ENCODE measurements at places on chromosomes 3 and 15.

- peak; percentile 79 for DNase-seq
These were observed 1.1 kb downstream of the FAM131A start for GRCh38 chr3:184338511-184338945.

GRCh38 chr3:175338775-175339535 lies 479.8 kb downstream of the NAALADL2 start:
- peak; percentile 63 for DNase-seq

DNA sequence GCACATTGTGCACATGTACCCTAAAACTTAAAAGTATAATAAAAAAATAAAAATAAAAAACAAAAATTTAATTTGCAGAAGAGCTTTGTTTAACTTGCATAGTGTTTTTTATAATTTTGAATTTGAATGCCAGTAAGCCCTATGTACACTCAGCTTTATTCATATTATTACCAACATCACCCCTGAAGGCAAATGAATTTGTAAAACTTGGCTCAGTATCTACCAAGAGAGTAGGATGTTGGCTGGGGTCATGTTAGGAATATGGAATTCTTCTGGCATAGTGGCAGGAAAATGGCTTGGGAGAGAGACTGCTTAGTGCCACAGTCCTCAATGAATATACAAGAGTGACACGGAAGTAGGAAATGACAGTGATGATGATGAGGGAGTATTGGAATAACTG lies 30.7 kb downstream of the TRPC1 start:
- DNase-seq: no peak

GRCh38 chr3:95280711-95281352 lies 1218.0 kb downstream of the NSUN3 start:
- DNase-seq: no peak

DNA sequence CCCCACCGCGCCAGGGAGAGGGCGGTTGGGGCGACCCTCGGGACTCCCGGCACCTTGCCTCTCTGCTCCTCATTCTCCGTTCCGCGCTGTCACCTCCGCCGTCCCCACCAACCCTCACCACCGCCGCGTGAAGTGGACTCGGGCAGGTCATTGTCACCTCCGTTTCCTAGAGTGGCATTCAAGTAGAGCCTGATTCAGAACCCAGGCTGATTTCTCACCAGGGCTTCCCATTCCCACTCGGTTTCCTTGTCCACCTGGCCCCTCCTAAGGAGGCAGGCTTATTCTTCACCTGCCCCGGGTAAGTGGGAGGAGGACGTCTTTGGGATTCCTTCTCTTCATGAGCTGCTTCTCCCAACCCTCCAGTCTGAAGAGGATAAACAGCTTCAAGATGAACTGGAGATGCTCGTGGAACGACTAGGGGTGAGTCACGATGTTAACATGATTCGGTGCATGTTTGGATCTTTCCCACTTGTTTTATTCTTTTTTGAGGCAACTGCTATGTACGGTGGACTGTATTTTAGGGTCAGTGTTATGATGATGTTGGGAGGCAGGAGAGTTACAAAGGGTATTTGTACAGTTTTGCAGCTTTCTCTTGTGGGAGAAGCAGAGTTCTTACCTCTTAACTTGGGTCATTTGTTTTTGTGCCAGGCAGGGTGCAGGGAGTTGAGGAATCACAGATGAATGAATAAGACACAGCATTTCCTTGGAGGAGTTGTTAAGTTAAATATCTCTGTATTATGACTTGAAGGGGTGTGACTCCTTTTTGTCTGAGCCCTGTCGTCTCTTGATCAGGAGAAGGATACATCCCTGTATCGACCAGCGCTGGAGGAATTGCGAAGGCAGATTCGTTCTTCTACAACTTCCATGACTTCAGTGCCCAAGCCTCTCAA lies 692 bp downstream of the PSMD2 start:
- DNase-seq: peak; percentile 27

DNA sequence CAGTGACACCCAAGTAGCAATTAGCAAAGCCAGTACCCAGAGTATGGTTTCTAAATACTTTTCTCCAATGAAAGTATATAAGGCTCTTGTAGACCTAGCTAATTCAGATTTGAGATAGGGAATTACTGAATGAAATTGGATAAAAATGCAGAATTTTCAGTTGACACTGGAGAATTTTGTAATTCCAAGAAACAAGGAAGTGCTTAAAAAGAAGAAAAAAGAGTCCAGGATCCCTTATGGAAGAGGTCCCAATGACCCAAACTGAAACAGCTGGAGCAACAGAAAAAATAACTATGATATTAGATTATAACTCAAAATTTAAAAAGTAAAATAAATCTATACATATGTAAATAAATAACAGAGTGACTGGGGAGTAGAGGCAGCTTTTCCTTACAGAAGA lies 335.2 kb downstream of the C3orf38 start:
- no peak for DNase-seq

- no peak for DNase-seq
These were observed 39.8 kb downstream of the FOXB1 start for GRCh38 chr15:60043744-60044435.

DNA sequence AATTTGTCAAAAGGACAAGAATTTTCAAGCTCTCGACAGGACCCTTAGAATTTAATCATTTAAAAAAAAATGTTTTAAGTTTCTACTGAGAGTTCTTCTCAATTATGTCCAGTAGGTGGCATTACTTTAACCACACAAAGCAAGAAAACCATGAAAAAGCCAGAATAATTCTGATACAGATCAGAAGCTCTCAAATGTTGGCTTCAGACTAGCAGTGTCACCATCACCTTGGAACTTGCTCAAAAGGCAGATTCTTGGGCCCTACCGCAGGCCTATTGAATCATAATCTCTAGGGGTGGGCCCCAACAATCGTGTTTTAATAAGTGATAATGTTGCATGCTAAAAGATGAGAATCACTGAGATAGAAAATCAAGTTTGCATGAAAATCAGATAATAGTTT lies 99.5 kb upstream of the KCNMB2 start:
- peak; percentile 23 for DNase-seq

DNA sequence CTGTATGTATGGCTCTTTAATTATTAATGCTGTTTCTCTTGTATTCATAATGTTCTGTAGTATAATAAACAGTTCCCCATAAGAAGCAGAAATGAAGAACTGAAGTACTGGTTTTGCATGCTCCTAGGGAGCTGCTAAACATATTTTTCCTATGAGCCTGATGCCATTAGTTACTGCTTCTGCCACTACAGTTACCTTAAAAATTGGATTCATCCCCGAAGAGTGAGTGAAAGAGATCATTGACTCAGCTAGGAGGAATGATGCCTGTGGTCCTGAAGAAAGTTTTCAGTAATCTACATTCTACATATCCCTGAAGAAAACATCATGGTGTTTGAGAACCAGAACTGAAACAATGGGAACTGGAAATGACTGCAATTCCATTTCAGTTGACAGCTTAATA lies 37.1 kb upstream of the ST3GAL6 start:
- DNase-seq: peak; percentile 28

- DNase-seq: no peak
These were observed 204.8 kb downstream of the KCNMB2 start for GRCh38 chr3:178741020-178741419.

DNA sequence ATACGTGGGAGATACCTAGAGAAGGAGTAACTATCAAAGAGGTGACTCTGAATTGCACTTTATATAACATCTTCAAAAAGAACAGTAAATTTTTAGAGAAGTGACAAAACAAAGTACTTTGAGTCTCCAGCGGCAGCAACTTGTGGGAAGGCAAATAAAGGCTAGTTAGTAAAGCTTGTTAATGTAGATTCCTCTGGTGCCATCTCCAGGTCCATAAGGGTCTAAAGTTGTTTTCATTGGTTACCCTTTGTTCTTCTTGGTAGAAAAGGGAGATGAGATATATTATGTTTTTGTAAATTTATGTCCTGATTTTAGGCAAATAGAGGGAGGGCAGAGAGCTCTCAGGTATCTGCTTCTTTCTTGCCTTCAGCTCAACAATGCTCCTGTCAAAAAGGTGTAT lies 161.6 kb downstream of the MYRIP start:
- DNase-seq: no peak

GRCh38 chr3:50559702-50560101 lies 7.8 kb downstream of the C3orf18 start:
- no peak for DNase-seq

- DNase-seq: no peak
These were observed 21.3 kb downstream of the SYNM start for GRCh38 chr15:99126131-99126588.

- DNase-seq: no peak
These were observed 28.4 kb downstream of the RGMA start for GRCh38 chr15:93060336-93061248.

DNA sequence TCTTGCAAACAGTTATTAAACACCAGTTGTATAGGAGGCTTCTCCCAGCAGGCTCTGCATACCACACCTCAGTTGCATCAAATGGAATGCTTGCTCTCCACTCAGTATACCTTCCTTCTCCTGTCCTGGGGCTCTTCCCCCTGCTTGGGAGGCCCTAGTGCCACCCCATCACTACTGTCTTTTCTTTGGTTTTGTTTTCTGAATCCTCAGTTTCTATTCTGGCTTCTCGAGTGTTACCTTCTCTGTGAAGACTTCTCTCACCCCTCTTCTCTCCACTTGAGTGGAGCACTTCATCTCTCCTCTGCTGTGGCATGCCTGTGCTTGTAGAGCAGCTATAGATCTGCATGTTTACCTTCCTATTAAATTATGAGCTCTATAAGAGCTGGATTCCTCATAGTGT lies 75.7 kb upstream of the TPRG1 start:
- DNase-seq: no peak

DNA sequence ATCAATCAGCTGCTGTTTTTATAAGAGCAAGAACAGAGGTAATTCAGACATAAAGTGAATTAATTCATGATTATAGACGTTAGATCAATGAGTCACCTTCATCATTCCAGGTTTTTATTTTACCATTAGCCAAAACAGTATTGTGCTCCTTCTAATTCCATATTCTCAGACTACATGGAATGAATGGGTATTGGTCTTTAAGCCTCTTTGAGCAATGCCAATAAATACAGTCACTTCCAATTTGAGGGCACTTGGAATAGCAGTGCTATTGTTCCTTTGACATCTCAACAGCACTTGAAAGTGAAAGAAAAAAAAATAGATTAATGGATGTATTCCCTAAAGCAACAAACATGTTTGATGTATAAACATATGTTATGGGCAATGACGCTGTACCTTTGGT lies 830.9 kb upstream of the CFAP20DC start:
- DNase-seq: no peak

DNA sequence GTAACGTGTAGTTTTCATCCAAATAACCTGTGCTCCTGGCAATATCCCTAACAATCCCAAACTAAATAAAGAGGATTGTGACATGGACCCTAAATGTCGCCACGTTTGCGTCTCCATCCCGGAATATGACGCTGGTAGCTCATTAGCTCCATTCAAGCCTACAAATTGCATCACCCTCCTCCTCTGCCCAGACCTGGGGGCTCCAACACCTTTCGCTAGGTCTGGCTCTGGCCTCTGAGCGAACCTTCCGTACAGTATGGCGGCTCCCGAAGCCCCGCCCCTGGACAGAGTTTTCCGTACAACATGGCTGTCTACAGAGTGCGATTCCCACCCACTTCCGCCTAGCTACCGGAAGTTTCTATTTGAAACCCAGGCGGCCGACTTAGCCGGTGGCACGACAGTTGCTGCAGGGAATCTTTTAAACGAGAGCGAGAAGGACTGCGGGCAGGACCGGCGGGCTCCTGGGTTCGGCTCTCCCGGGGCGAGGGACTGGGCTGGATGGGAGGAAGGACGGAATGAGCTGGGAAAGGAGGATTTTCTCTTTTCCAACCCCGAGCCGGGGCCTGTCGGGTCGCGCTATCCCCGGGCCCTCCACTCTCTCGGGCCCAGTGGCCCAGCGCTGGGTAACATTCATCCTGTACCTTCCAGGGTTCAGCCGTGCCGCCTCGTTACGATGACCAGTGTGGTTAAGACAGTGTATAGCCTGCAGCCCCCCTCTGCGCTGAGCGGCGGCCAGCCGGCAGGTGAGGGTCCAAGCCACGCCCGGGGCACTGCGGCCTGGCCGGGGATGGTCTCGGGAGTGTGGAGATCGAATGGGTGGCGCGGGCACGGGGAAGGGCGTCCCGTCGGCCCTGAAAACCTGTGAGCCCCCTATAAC lies at the start of gene KNSTRN:
TSS of gene KNSTRN (plus strand) at position 142 of the 877 bp plus-strand sequence. CDS start at position 257, 115 bp downstream.
- DNase-seq: peak; percentile 93

- no peak for DNase-seq
These were observed 247.1 kb upstream of the LMCD1 start for GRCh38 chr3:8254489-8254888.

GRCh38 chr3:22098021-22098420 lies 347.0 kb upstream of the ZNF385D start:
- DNase-seq: no peak

DNA sequence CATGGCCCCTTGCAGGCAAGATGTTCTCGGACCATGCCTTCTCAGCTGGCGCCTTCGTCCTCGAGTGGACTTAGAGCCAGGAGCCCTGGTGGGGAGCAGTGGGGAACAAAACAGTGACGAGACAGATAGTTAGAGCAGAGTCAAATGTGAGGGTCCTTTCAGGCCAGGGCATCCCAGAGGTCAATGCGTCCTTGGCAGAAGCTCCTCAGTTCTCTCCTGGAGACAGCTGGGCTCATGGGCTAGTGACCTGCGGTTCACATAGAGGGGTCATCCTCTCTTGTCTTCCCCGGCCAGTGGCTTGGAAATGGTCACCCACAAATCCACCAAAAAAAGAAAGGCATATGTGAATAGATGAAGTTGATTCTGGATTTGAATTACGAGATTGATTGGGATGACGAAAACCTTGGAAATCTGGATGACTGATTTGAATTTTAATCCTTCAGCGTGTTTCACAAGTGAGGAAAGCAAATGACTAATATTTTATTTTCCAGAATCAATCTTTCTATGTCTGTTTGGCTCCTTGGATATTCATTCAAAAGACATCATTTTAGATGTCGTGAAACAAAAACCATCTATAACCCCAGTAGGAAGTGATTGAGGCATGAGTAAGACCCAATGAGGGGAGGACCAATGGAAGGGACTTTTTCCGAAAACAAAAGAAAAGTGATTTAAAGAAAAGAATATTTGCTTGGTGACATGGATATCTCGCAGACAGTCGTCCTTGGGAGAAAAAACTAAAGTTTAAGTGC lies 84.5 kb downstream of the ASB7 start:
- DNase-seq: peak; percentile 43

GRCh38 chr3:190192739-190193138 lies 72.0 kb upstream of the P3H2 start:
- DNase-seq: no peak

GRCh38 chr3:51947215-51947900 lies 5.2 kb downstream of the PARP3 start:
- DNase-seq: no peak

DNA sequence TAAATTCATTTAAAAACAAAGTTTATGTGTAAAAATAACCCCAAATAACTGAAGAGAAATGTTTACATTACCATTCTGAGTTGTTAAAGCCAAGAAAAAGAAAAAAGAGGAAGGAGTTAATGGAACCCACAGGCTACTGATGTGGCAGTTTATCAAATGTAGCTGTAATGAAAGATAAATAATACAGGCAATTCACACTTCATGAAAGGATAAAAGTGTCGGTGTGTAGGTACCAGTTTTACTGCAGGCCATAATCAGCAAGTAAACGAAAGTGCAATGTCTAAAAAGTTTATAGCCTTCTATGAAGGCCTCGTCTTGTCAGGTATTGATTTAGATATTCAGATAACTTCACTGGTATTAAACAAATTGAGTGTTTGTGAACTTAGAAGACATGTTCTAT lies 164.6 kb downstream of the DPH6 start:
- no peak for DNase-seq

All from brain microvascular endothelial cell (primary cell).